H1 (cell line): ENCODE measurements at places on chromosomes 2 and 18. TPM values are rescaled to one million over a fixed set of nuclear protein-coding genes. Genes with fewer than 3 reads are reported as not detected.

- no peak for DNase-seq
Measured at GRCh38 chr18:3914109-3914508, 464.1 kb downstream of the TGIF1 start.

GRCh38 chr2:60525899-60526298 lies 27.6 kb downstream of the BCL11A start:
- DNase-seq: no peak

DNA sequence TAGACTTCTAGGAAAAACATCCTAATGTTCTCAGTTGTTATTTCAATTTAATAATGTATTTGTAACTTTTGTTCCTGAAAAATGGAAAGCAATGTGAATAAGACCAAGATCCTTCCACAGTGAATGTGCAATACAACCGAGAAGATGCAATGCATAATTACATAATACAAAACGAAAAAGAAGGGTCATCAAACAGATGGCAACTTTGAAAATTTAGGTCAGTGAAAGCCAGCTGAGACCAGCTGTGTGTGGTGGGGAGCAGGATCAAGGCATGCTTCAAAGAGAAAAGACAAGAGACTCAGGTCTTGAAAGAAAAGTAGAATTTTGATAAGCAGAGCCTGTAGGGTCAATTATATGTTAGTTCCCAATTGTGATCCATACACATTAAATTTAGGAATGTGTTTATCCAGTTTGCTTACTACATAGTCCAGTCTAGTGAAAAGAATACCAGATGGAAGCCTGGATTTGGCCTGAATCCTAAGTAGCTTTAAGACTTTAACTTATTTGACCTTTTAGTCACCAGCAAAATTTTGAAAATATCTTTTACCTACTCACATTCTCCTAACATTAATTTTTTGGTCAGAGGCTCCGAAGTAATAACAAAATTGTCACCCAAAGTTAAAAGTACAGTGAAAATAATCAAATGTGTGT lies 93.7 kb downstream of the COBLL1 start:
- no peak for DNase-seq

- no peak for DNase-seq
Measured at GRCh38 chr18:74975001-74975400, 233.9 kb downstream of the PTGR3 start.

Gene LYPD6B
- total RNA-seq: 2.2 and 3.0 TPM in 2 replicates

Gene ALPP
- total RNA-seq: 0.15 TPM in 1 of 2 replicates, not detected in the other
